ENCODE measurements at places on chromosomes 2 and 18. TPM values are rescaled to one million over a fixed set of nuclear protein-coding genes. Genes with fewer than 3 reads are reported as not detected.
A peak's percentile ranks its signal among the peaks of the same experiment; 100 is the strongest.

GRCh38 chr18:22219568-22220355 lies 50.4 kb downstream of the GATA6 start:
- DNase-seq = no peak

- DNase-seq = no peak
Observed at GRCh38 chr2:122136056-122136455, 380.6 kb downstream of the TSN start.

- peak; percentile 88 for DNase-seq
Observed at GRCh38 chr2:163735685-163736432, at the start of gene FIGN. FIGN (minus strand) TSS chr2:163736008; CDS start chr2:163734927, 1,081 bp downstream.

DNA sequence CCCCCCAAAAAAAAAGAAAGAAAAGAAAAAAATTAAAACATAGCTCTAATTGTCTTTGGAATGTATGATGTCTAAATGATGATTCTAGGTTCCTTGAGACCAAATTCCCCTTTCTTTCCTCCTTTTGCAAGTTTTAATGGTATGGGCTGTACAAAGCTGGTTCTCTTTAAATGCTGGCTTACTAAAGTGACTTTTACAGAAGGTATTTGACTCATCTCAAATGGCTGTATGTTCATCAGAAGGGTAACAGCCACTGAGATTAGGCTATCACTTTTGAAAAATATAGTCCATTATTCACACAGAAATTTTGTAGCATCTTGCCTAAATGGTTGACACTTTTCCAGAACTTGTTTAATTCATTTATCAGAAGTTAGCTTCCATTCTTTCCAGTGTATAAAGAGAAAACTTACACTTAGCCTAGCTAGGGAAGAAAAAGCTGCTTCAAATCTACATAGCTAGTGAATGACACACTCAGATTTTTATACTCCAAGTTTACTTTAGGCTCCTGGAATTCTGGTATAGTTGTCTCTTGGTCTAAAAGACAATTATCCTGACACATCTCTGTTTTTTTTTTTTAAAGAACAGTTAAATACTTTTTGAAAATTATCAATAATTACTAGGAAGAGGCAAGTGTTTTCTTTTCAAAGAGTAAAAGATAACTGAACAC lies 622.6 kb downstream of the LRP1B start:
- DNase-seq = no peak

DNA sequence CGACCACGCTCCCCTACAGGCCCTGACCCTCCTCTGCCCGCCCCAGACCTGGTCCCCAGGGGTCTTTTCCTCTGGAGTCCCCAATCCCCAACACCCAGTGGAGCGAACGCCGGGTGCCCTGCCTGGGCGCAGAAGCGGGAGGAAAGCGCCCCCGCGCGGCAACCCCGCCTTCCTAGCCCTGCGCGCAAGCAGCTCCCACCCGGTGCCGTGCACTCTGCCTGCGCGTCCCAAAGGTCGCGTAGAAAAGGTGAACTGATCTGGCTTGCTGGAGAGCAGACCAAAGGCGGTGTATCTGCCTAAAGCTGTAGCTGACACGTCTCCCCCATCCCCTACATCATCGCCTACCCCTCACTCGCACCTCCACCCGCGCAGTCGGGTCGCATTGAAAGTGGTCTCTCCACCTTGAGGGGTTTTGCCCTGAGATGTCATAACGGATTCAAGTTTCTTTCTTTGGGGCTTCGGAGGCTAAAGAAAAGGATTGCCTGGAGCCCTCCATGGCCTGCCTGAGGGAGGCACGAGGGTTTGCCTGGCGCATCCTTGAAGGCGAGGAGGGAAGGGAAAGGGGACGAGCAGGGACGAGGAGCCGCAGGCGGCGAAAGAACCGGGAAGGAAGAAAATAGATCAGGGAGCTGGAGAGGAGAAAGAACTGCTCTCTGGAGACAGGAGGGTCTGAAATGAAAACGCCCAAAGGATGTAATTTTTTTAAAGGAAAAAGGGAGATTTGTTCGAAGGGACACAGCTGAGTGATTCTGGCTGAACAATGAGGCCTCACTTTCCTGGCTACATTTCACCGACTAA lies 5.8 kb downstream of the GAD1 start:
- DNase-seq = no peak

- DNase-seq = no peak
Observed at GRCh38 chr2:23007631-23008235, 377.2 kb upstream of the KLHL29 start.

DNA sequence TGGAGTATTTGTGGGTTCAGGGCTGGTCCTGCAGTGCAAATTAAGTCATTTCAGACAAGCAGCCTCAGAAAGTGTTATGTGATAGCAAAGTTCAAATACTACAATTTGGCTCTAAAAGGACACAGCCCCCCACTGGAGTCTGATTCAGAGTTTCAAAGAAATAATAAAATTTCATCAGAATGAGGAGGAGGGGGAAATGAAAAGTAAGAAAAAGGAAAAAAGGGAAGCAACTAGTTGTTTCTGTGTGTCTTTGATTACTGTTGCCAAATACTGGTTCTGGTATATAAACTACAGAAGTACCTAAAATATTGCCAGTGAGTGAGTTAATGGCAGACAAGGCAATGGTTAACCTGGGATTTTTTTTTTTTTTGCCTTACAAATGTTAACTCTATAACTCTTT lies 773.9 kb downstream of the BCL11A start:
- DNase-seq = no peak

- no peak for DNase-seq
Observed at GRCh38 chr2:200451511-200451910, 58.4 kb downstream of the KCTD18 start.

DNA sequence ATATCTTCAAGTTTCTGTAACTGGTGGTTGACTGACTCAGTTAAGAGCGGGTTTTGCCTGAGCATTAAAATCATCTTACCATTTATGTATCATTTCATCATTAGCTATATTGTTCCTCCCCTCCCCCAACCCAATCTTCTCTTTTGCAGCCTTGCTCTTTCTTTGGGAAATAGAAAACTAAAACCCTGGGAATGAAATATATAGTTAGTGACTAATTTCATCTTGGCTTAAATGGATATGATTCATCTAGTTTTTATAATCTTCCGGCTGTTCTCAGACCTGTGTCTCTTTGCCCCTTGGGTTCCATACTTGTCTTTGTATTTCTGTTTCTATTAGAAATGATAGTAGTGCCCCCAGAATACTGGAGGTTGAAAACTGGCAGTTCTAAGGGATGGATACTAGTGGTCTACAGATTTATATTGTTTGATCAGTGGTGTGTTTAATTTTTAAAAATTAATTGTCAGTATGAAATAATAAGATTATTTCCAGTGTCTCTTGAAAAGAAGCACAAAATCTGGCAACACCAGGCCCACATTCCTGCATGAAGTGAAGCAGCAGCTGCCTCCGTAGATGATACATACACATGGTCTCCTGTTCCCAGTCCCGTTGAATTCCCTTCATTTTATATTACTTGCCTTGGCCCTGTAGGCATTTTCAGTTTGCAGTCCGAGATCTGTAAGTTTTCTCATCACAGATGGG lies 44.5 kb downstream of the PHLPP1 start:
- no peak for DNase-seq

DNA sequence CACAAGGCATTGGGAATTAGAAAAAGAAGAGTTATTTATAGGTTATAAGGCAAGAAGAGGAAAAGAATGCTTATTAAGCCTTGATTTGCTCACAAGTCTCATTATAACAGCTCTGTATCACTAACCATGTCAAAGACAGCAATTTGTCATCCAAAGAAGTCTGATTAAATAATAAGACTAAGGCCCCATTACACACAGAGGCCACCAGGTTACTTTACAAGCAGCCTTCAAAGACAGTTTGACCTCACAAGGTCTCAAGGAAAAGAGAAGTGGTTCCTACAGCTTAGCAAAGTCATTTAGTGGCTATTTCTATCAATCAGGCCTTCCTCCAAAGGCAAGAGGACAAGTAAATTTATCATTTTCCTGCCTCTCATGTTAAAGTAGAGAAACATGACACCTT lies 188.5 kb downstream of the MBD2 start:
- DNase-seq = no peak

DNA sequence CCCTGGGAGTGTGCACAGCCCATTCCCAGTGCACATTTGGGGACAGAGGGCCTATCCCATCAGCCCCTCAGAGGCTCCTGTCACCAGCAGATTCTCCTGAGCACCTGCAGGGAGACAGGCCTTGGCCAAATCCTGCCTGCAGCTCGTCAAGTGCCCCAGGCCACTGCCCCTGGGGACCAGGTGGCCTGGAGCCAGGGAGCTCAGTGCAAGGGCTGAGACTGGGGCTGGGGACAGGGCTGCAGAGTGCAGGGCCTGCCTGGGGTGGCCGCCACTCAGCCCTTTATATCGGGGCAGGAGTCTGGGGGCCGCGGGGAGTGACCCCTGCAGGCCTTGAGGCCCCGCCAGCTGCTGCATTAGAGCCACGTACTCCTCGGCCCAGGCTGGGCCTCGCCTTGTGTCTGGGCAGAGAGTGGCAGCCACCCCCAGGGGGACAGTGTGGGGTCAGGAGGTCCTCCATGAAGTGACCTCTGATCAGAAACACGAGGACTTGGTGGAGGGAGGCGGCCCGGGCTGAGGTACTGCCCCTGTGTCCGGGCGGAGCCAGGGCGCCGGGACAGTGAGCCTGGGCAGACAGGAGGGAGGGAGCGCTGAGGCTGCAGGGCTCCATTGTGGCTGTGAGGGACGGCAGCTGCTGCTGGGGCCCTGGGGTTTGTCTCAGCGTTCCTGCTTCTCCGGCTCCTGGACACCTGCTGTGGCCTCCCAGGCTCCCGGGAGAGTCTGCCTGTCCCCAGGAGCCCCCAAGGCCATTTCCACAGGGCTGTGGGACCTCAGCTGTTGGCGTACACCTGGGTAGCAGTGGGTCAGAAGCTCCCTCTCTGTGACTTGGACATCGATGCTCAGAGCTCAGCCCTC lies 24.2 kb downstream of the GPC1 start:
- no peak for DNase-seq

- DNase-seq = no peak
Observed at GRCh38 chr2:187985195-187985594, 306.5 kb upstream of the GULP1 start.

DNA sequence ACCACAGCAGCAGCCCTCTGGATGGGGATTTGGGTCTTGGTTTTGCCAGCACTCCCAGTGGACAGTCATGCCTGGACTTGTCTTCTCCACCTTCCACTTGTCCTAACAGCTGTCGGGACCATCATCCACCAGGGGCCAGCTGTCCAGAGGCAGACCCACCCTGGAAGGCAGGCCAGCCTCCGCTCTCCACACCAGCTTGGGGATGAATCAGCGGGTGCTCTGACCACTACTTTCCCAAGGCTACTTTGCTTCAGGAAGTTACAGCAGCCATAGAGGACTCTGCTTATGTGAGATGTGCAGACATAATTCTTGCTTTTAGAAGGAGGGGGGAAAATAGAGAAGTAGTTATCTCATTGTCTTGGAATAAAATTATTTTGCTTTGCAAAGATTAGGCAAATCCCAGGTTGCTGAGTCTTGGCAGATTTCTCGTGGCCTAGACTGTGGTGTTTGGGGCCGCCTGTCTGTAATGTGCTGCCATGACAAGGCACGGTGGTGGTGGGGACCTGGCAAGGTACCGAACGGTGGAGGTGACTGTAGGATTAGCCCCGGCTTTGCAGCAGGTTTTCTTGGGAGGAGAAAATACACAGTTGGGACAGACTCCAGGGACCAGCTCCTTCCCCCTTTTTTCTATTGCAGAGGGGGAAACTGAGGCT lies 148.7 kb downstream of the AGAP1 start:
- DNase-seq = no peak

DNA sequence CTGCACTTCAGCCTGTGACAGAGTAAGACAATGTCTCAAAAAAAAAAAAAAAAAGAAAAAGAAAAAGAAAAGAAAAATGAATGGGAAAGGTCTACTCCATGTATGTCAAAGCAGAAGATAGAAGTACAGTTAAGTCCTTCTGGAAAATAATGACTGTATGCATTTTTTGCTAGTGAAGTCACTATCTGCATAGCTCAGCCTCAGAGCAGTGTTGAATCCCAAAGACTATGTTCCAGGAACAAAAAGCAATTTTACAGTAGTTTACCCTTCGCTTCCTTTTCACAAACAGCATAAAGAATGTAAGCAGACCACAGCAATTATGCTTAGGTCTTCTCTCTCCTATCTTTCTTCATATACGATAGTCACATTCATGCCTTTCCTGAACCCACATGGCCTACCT lies 497.4 kb downstream of the CMPK2 start:
- DNase-seq = no peak

DNA sequence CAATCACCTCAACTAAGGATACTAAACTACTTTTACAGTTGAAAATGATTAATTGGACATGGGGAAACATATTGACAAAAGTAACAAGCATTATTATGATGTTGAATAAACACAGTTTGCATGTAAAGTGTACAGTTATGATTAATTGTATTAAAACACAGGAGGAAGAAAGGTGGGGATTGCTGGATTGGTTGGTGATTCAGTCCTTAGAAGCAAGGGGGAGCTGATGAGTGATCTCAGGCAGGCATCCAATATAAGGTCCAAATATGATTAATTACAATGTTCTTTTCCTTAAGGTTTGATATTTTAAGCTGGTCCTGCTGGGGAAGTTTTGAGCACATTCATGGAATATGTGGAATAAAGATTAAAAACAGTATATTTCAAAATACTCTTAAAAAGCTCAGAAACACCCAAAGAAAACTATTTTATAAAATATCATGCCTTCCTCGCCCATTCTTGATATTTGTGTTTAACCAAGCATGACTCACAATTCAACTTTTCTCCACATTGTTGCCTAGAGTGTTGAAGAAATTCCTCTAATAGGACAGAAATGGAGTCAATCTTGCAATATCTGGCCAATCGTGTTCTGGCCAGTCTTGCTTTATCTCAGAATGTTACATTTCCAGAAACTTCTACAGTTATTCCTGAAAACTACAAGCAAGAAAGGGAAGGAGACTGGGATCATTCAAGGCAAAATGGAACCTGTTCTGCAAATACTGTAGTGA lies 268.2 kb downstream of the RPIA start:
- no peak for DNase-seq

DNA sequence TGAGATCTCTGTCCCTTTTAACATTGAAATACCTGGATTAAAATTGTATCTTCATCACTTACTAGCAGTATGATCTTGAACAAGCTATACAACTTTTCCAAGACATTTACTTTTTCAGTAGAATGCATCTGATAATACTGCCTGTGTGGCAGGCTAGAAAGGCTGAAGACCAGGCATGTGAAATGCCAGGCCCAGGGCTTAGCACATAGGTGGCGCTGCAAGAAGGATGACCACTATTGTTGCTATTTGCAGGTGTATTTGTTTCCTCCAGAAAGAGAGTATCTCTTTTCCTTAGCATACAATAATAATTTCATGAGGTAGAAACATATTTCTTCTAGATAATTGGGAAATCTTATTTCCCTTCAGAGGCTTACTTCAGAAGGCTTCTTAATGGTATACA lies 331.3 kb downstream of the THSD7B start:
- no peak for DNase-seq

DNA sequence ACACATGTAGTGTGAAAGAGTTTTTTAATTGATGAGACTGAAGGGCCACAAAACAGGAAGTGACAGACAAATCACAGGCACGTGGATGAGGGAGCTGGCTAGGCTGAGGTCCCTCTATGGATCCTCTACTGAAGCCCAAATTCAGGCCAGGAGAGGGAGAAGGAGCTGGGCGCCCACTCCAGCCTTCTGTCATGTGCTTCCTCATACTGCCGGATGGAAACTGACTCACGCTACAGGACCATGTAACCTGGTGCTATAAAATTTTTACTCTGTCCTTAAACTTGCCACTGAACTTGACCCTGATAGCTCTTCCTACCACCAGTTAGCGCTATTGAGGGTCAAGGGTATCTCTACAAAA lies 31.3 kb downstream of the PSTPIP2 start:
- DNase-seq = no peak

Gene LOXHD1
- polyA plus RNA-seq = 0.70 TPM

Gene HRH4
- polyA plus RNA-seq = 0.20 TPM

Gene ECEL1
- polyA plus RNA-seq = 0.27 TPM

Gene CCT7
- 217 TPM for polyA plus RNA-seq

Gene RNF149
- polyA plus RNA-seq = 57.9 TPM

Gene PLEKHH2
- polyA plus RNA-seq = 246 TPM

Gene ANKRD30BL
- 0.84 TPM for polyA plus RNA-seq

Gene CCDC142
- polyA plus RNA-seq = 18.1 TPM

Gene CXCR1
- 0.08 TPM for polyA plus RNA-seq

All from right lung (tissue), 10 donors.